AML-193 (cell line): ENCODE measurements at places on chromosomes 1 and 21.

DNA sequence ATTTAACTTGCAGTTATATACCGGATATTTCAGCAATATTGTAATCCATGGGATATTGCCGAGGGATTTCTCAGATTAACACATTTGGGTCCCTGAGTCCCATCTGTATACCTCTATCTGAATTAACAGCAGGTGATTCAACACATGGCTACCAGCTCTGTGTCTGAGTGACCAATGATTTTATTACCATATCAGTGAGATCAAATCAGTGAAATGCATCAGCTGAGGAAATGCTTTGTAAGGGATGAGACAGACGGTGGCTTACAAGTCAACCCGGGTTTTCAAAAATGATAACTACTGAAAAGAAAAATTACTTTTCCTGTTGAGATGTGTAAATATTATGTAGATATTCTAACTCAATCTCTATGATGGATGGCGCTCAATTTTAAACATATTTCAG is 504.1 kb upstream of the PKN2 start:
- DNase-seq = no peak

DNA sequence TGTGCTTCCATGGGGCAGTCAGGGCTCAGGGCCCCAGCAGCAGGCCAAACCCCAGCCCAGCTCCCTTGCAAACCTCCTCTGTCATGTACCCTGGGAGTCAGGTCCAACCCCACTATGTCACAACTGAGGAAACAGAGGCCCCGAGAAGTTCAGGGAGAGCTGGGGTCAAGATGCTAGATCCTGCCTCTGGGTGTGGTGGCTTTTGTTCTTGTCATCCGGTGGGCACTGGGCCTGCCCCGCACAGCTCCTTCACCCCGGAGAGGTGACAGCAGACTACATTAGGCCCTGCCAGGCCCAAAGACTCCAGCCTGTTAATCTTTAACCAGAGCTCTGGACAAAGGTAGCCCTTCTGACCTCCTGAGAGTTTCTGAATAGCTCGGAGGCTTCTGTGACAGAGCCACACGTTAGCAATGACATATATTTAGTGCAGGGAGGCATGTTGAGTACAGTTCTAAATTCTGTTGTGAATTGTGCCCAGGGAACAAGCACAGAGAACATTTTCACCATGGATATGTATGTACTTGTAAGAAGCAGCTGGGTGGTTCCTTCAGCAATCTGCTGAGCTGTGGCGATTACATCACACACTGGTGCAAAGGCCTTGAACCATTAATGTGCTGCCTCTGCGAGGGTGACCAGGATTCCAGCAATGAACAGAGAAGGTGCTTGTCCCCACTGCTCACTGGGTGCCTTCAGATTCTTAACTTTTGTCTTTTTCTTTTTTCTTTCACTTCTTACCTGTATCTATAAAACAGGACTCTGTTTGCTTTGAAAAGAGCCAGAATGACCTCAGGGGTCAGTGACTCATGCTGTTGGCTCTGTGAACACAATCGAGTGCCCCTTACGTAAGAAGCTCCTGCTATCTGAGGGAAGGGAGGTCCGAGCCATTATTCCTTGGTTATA is 102.8 kb downstream of the RHOU start:
- DNase-seq = peak; percentile 84

- DNase-seq = no peak
Measured at GRCh38 chr1:162046921-162047320, 22.6 kb upstream of the NOS1AP start.

DNA sequence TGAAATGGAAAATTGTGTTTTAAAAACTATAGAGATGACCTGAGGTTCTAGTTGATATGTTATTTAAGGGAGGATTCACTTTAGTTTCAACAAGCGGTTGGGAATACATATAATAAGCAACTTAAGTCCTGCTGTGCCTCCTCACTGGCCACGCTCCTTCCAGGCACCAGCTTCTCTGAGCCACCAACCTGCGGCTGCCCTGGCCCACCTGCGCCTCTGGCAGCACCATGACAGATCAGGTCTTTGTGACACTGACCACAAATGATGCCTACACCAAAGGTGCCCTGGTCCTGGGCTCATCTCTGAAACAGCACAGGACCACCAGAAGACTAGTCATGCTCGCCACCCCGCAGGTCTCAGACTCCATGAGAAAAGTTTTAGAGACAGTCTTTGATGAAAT is 7.0 kb upstream of the USP24 start:
- no peak for DNase-seq

GRCh38 chr1:58396150-58396549 is 150.4 kb downstream of the OMA1 start:
- no peak for DNase-seq

DNA sequence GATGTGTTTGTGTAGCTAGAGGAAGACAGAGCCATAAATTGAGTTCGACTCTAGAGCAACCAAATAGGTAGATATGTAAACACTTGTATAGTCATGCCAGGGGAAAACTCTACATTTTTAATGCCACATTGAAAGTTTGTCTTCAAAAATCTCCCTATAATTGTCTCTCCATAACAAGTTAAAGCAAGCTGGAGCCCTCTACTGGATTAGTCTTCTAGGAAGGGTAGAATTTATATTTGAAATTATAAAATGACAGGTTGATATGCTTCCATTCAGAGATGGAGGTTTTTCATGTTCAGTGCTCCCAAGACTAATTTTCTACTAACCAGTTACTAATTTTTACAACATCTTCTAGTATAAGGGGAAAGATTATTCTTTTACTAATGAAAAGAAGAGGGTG is 13.1 kb upstream of the COL24A1 start:
- no peak for DNase-seq

DNA sequence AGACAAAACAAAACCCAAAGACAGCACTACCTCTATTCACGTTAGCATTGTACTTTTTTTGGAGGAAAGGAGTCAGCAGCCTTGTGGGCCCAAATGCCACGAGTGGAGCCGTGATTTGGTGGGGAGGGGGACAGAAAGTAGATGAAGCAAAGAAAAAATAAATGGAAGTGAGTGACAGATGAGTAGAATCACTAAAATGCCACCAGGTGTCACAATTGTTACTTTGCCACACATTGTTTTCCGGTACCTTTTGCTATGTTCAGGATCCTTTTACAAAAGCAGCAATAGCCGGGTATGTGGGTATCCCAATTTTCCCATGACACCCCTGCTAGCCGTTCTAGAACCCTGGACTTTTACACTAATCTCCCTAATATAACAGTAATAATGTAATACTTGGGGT is 85.0 kb upstream of the AK4 start:
- peak; percentile 36 for DNase-seq

GRCh38 chr1:23081376-23081775 is 62.1 kb downstream of the KDM1A start:
- DNase-seq = no peak

- no peak for DNase-seq
Measured at GRCh38 chr1:47680815-47681475, 243.1 kb downstream of the FOXD2 start.

GRCh38 chr1:243421784-243422183 is 165.9 kb downstream of the SDCCAG8 start:
- peak; percentile 48 for DNase-seq

DNA sequence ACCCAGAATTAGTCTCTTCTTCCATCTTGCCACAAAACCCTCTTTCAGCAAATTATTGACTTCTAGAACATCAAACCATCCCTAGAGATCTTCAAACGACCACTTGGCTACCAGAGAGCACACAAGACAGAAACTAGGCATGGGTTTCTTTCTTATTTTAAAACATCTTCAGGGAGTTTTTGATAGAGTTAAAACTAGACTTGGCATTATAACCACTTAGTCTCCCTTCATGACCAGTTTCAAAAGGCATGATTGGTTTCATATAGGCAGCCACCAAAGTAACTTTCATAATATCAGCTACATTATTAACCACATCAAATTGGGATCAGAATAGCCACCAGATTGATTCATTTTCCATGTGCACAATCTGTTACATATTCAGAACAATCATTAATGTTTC is 368.4 kb upstream of the GREM2 start:
- DNase-seq = no peak

- no peak for DNase-seq
Measured at GRCh38 chr1:30446508-30446907, 276.9 kb downstream of the MATN1 start.
